ENCODE measurements at places on chromosomes 7 and 10. TPM values are rescaled to one million over a fixed set of nuclear protein-coding genes. Genes with fewer than 3 reads are reported as not detected.

- H3K4me1 ChIP-seq: peaks cover 10% of the 10 kb centered on the region
- peak overlapping the region; percentile 77 for H3K27ac ChIP-seq
- no peaks in the 10 kb centered on the region for H3K36me3 ChIP-seq
- peak overlapping the region; percentile 45 for H3K4me3 ChIP-seq
- H3K27me3 ChIP-seq: no peaks in the 10 kb centered on the region
- peak; percentile 24 for DNase-seq
These were observed 152.7 kb downstream of the SKIDA1 start for GRCh38 chr10:21372651-21373410.

DNA sequence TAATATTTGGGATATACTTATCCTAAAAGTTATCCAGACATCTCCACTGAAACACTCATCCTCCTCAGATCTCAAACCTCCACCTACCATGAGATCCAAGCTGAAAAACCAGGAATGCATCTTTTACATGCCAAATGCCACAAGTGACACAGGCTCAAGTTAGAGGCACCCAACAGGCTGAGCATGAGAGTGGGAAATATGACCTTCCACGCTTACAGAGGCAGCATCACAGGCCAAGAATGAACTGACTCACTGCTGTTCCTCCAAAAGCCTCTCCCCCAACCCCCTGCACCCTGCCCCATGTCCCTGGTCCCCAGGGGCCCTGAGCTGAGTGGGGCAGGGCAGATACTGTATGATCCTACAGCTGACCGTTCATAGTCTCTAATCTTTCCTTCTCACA lies 4.8 kb upstream of the MTPAP start:
- no peak overlapping the region for H3K4me3 ChIP-seq
- H3K4me1 ChIP-seq: peaks cover 2% of the 10 kb centered on the region
- H3K27ac ChIP-seq: no peak overlapping the region
- H3K36me3 ChIP-seq: peaks cover 2% of the 10 kb centered on the region
- H3K27me3 ChIP-seq: no peaks in the 10 kb centered on the region

Gene CYP2C8
- total RNA-seq: 0.12 TPM

- H3K4me1 ChIP-seq: no peaks in the 10 kb centered on the region
- H3K36me3 ChIP-seq: no peaks in the 10 kb centered on the region
- DNase-seq: no peak
These were observed 7.4 kb upstream of the PWWP2B start for GRCh38 chr10:132389433-132390169.

GRCh38 chr10:31745612-31746376 lies 182.8 kb downstream of the ARHGAP12 start:
- peak overlapping the region; percentile 79 for H3K27ac ChIP-seq
- no peaks in the 10 kb centered on the region for H3K27me3 ChIP-seq
- H3K36me3 ChIP-seq: no peaks in the 10 kb centered on the region

DNA sequence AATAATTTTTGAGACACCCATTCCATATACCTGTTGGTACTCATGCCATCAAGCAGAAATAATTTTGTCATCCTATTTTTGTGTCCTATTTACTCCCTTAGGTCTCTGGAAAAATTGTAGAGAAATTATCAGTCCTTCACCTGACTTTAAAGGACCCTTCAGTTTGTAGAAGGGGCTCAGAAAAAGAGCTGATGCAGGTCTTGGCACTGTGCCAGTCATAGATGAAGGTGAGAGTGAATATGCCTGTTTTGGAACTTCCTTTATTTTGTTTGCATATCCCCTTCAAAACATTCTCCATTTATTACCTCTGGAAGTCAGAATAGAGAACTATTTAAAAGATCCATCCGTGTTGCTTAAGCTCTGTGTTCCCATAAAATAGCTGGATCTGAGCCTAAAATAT lies 321.0 kb upstream of the TPK1 start:
- H3K4me1 ChIP-seq: no peaks in the 10 kb centered on the region
- H3K27me3 ChIP-seq: no peaks in the 10 kb centered on the region
- no peak for DNase-seq
- H3K36me3 ChIP-seq: no peaks in the 10 kb centered on the region

All from activated naive CD8-positive, alpha-beta T cell treated with anti-CD3 and anti-CD28 coated beads for 36 hours (primary cell).